Daoy (cell line): ENCODE measurements at places on chromosomes 7 and 10. TPM values are rescaled to one million over a fixed set of nuclear protein-coding genes. Genes with fewer than 3 reads are reported as not detected.

GRCh38 chr7:130136579-130137167, 66.3 kb downstream of the KLHDC10 start:
- no peak for DNase-seq

DNA sequence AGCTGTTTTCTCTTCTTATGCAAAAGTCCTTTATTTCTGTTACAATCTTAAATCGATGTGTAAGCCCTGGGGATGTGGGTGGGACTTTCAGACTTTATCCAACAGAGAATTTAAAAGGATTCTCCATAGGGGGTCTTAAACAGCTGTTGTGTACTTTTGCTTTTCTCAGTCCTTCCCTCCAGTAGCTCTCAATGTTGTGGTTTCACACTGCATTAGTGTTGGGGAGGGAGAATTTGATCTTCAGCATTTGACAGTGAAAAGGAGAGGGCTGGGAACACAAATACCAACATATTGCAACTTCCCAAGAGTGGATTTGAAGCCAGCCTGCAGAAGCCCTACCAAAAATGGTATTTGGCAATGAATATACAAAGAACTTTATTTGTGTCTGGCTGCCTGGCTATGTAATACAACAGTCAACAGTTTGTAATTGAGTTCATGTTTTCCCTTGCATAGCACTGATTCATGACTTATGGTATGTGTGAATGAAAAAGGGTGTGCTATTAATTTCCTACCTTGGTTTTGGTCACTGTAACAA, 80.1 kb upstream of the CAPZA2 start:
- DNase-seq, result peak; percentile 81

GHRHR gene
- total RNA-seq, result not detected in 2 replicates

DNA sequence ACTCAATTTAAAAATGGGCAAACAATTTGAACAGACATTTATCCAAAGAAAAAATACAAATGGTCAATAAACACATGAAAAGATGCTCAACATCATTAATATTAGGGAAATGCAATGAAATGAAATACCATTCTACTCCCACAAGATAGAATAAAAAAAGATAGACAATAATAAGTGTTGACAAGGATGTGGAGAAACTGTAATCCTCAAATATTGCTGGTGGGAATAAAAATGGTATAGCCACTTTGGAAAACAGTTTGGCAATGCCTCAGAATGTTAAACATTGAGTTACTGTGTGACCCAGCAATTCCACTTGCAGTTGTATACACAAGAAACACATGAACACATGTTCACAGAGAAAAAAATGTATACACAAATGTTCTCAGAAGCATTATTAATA, 197.6 kb downstream of the RELN start:
- DNase-seq, result no peak

DNA sequence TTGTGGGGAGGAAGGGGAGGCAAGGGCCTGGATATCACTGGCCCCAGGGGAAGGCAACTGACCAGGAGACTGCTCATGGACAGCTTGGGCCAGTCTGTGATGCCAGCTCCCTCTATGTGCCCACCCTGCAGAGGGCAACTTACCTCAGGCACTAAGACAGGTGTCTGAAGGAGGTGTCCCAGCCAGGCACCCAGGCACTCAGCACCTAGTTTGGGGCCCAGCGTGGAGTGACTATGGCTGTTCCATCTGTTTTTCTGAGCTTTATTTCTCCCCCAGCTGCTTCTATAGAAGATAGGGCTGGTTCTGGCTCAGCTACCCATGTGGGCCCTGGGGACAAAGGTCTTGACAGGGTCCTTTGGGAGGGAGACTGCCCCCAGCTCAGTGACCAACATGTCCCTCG, 150.6 kb upstream of the PCBD1 start:
- no peak for DNase-seq

GRCh38 chr7:155953781-155954549, 141.7 kb upstream of the SHH start:
- no peak for DNase-seq

KCNMA1 gene
- 28.8 and 32.8 TPM in 2 replicates for total RNA-seq

DNA sequence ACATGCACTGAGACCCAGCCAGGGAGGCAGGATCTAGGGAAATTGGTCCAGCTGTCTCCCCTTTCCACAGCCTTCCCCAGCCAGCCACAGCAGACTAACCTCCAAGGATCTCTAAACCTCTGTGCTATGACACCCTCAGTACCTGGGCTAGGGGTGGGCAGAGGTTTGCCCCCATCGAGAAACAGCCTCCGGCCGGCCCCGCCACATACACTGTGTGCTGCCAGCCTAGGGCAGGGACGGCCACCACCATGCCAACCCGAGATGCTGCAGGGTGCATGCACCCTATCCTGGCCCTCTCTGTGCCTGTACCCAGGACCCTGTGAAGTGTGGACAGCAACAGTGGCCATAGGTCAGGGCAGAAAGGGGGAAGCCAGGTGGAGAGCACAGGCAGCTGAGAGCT, 58.1 kb downstream of the PARP12 start:
- no peak for DNase-seq

GRCh38 chr10:7320072-7320471, 90.8 kb downstream of the SFMBT2 start:
- no peak for DNase-seq

MCU gene
- 23.5 and 42.7 TPM in 2 replicates for total RNA-seq

DNA sequence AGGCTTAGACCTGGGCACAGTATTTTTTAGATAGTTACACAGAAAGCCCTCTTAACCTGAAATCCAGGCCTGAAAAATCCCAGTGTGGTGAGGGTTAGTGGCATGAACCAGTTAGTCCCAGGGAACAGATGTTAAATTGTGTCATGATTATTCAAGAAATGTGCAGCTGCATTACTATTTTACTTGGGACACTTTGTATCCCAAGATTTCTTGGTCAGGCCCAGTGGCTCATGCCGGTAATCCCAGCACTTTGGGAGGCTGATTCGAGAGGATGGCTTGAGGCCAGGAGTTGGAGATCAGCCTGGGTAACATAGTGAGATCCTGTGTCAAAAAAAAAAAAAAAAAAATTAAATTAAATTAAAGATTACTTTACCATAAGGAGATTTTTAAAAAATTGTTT, 36.0 kb upstream of the OTUD1 start:
- no peak for DNase-seq

ICA1 gene
- 15.1 and 18.1 TPM in 2 replicates for total RNA-seq

GRCh38 chr10:37436357-37436756, 311.0 kb downstream of the ANKRD30A start:
- DNase-seq, result no peak

DNA sequence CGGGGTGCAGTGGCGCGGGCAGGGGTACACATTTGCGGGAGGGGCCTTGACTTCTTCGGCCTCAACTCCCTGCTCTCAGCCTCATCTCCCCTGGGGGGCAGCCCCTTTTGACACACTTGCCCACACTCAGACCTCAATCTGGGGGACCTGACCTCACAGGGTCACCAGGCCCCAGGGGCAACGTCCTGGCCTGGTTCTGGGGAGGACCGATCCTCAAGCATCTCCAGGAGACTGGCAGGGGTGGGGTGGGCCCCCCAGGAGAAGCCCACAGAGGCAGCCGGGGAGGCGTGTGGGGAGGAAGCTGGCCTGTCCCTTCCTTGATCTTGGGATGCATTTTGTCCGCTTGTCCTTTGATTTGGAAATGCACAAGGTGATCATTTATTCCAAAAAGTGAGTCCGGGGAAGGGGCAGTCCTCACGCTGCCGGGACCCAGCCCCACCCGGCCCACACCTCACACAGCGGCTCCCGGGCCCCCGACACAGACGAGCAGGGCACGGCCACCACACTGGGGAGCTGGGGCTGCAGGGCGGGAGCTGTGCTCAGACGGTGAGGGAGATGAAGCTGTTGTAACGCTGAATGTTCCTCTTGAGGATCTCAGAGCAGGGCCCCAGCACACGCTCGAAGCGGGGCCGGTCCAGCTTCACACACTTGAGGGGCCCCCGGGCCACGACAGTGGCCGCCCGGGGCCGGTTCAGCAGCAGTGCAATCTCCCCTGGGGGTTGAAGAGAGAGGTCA, 30.4 kb upstream of the PDGFA start:
- DNase-seq, result no peak

CRTAC1 gene
- total RNA-seq, result 5.6 and 17.9 TPM in 2 replicates

GRCh38 chr7:20358106-20358505, 27.4 kb downstream of the ITGB8 start:
- DNase-seq, result no peak

DNA sequence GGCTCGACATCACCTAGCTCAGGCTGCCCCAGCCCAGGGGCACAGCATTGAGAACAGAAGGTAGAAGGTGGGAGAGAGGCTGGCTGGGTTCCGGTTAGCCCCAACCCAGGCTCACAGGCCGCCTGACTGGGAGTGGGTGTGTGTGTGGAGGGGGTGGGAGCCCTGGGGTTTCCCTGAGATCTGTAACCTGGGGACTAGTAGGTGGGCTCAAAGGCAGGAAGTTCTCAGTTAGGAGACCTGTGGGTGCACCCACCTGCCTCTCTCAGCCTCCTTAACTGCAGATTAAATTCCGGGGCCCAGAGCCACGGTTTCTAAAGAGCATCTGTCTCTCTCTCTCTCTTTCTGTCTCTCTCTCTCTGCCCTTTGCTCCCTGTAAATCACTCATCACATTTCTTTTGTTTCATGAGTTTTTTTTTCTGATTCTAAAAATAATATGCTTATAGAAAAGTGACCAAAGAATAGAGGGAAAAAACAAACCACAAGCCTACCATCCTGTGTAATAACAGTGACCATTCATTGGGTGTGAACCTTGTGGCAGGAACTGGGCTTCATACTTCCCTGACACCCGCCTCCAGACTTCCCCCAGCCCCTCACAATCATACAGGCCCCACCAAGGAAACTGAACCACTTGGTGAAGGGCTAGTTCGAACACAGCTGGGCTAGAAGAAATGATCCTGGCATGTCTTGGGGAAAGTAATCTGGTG, 83.4 kb upstream of the SMNDC1 start:
- DNase-seq, result no peak

GRCh38 chr7:47933215-47933614, 15.1 kb downstream of the PKD1L1 start:
- DNase-seq, result no peak

- DNase-seq, result peak; percentile 61
Observed at GRCh38 chr7:75842836-75843446, 29.3 kb upstream of the CCL24 start.

DGKB gene
- 0.11 TPM in 1 of 2 replicates, not detected in the other for total RNA-seq

DNA sequence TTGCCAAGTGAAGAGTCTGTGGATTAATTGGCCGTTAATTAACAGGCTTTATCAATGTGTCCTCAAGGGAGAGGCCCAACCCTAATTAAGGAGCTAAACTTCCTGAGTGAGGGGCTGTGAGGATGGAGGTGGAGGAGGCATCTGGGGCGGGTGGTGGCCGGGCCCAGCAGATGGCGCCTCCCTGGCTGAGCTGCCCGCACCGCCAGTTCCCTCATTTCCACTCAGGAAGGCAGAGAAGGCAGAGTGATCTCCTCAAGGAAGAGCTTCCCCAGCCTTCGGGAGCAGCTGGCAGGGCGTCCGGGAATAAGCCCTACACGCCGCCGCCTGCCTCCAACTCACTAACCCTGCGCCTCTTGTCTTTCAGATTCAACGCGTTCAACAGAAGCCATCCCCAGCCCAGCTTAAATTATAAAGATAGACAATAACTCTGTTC, 112.2 kb downstream of the CYTH3 start:
- peak; percentile 37 for DNase-seq

FBXL13 gene
- total RNA-seq, result 3.1 and 8.3 TPM in 2 replicates

GRCh38 chr7:26076691-26077090, 75.3 kb upstream of the NFE2L3 start:
- no peak for DNase-seq

SPDYE1 gene
- not detected in 2 replicates for total RNA-seq
